ENCODE measurements at places on chromosomes 7 and 10.
A peak's percentile ranks its signal among the peaks of the same experiment; 100 is the strongest.

DNA sequence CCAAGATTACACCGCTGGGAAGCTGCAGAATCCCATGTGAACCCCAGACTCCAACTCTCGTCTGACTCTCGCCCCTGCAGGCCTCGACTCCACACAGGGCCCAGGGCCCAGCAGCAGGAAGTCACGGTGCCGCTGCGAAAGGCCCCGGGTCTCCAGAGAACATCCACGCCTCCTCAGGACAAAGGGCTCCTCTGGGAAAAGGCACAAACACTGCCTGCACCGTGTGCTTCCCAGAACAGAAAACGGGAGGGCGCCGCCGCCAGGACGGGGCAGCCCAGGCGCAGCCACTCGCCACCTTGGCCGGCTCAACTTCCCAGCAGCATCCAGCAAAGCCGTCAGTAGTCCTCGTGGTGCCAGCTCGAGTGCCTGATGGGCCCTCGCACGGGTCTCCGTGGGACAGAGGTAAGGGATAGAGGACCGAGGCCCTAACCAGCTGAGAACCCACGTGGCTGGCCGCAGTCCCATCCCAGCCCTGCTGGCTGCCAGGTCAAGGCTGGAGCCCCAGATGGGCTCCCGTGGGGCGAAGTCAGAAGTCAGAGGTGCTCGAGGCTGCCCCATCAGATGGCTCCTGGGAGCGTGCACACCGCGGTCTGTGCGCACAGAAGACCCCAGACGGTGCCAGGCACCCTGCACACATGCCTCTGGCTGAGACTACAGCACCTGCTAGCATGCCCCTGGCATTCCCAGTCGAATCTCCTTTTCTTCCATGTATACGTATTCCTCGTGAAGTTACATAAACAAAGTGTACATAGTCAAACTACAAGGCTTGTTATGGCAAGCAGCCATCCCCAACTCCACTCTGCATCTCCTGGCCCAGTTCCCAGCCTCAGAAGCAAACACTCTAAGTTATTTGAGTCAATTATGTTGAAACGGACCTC, 60.2 kb downstream of the MAD1L1 start:
- H3K4me1 ChIP-seq = no peaks in the 10 kb centered on the region
- H3K27ac ChIP-seq = no peak overlapping the region
- no peak overlapping the region for H3K4me3 ChIP-seq
- no peaks in the 10 kb centered on the region for H3K27me3 ChIP-seq

DNA sequence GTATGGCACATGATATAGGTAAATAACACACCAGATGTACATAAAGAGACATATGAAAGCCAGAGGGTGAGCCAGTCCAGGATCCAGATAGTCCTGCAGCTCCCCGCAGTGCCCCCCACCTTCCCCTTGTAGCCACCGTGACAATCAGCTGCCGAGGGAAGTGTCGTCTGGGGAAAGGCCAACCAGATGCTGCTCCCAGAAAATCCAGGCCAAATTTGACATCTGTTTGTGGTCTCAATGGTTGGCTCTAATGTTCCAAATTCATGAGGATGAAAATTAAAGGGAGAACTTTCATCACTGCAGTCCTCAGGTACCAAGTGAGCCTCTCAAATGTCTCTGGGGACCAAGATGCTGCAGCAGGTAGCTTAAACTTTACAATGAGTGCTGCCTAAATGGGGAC, 210.3 kb downstream of the PTEN start:
- H3K4me1 ChIP-seq = peaks cover 10% of the 10 kb centered on the region
- H3K4me3 ChIP-seq = no peak overlapping the region
- H3K36me3 ChIP-seq = no peaks in the 10 kb centered on the region
- DNase-seq = no peak
- H3K27ac ChIP-seq = no peak overlapping the region

DNA sequence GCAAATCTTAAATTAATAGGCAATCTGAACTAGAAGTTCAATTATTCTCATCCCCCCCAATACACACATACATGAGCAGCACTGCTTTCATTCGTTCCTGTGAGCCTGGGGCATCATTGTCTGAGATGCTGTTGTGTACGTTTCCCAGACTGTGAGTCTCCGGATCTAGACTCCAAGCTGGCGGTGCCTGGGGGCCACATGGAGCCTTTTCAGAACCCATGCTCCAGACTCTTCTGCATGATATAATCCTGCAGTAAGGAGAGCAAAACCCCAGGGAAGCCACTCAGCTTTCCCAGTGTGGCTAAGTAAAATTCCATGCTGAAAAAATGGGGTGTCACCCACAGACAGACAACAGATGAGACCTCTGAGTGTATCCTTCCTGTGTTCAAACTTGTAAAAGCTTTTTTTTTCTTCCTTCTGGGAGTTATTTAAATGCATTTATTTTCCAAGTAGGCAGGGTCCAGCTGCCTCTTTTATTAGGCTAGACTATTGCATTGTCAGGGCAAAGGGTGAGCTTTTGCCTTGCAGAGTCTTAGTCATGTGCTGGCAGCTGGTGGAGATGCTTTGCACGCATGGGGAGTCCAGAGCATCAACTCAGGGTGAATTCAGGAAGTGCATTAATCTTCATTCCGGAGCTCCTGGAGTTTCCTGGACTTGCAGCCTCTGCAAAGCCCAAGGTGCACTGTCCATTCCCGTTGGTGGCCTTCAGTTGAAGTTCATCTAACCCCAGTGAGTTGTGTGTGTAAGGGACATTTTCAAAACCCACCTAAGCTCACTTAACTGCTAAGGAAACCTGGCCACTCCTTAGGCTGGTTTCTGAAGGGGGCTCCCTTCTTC, 185.7 kb upstream of the ADO start:
- no peak for DNase-seq
- H3K27ac ChIP-seq = no peak overlapping the region
- H3K36me3 ChIP-seq = no peaks in the 10 kb centered on the region
- no peak overlapping the region for H3K4me3 ChIP-seq
- H3K4me1 ChIP-seq = peaks cover 4% of the 10 kb centered on the region
- no peaks in the 10 kb centered on the region for H3K27me3 ChIP-seq

DNA sequence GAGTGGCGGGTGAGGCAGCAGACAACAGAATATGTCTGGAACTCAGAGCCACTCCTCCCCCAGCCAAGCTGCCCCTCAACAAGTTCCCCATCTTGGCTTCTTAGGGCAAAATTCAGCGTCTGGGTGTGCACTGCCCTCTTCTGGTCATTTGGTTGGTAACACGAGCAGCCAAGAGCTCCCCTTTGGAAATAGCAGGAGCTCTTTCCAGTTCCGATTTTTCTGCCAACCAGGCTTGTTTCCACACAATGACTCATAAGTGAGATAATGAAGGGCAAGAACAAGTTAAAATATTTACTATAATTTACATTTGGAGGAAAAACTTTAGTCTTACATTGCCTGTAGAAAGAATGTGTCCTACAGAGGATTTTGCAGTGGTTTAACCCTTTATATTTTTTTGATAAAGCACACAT, 70.5 kb downstream of the ADCYAP1R1 start:
- no peaks in the 10 kb centered on the region for H3K36me3 ChIP-seq
- no peaks in the 10 kb centered on the region for H3K4me1 ChIP-seq
- no peaks in the 10 kb centered on the region for H3K27me3 ChIP-seq

- H3K36me3 ChIP-seq = no peaks in the 10 kb centered on the region
- no peak overlapping the region for H3K4me3 ChIP-seq
- H3K27ac ChIP-seq = no peak overlapping the region
- H3K27me3 ChIP-seq = no peaks in the 10 kb centered on the region
- DNase-seq = no peak
- no peaks in the 10 kb centered on the region for H3K4me1 ChIP-seq
Measured at GRCh38 chr10:111281516-111281915, 204.7 kb downstream of the ADRA2A start.

DNA sequence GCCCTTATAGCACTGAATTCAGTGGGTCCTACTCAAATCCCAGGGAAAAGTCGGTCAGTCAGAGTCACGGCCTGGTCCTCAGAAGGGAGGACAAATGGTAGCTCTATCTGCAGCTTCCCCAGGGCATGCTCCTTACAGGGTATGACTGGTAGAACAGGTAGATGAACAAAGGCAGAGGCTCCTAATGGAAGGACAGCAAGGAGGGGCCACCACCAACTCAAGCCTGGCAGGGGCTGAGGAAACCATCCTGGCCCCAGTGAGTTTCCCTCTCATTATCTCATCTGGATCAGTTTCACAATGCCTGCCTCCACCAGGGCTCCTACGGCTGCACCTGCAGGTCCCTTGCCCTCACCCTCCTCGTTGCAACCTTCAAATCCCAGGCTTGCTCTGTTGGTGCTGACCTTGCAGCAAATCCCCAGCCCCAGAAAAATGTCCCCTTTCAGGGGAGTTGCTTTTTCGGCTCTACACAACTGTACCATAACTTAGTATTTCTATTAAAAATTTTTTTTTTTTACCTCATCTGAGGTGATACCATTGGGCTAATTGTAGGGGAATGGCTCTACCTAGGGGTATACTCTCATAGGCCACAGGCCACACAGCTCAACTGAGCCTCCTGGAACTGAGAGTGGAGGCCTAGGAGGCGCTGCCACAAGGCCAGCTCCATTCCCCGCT, 2.4 kb upstream of the MYO1G start:
- no peak for DNase-seq
- H3K4me3 ChIP-seq = no peak overlapping the region

DNA sequence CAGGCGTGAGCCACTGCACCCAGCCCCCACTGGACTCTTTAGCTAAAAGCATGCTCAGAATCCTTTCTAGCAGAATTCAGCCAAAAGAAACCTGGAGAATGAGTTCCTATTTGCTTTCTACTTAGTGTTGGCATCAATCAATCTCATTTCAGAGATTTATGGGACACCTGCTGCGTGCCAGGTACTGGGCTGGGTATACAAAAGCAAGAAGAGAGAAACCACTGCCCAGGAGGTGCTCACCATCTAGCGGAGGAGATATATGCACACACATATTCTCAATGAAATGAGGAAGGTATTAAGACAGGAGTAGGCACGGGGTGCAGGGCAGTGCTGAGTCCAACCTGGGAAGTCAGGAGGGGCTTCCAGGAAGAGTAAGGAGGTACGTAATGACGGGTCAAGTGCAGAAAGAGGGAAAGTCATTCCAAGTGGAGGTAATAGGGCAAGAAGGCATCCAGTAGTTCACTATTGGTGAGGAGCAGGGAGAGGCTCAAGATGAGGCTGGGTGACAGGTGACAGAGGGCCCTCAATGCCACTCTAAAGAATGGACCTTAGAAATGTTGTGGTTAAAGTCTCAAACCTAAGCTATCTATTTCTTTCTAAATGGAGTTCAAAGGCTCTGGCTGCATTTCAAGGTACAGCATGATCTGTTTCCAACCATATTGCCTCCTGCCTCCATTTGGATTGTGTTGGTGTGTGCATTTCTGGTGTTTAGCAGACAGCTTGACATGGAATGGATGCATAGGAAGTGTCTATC, 22.1 kb downstream of the ABLIM1 start:
- no peak overlapping the region for H3K27ac ChIP-seq
- no peaks in the 10 kb centered on the region for H3K36me3 ChIP-seq
- peaks cover 17% of the 10 kb centered on the region for H3K4me1 ChIP-seq
- no peak for DNase-seq
- H3K27me3 ChIP-seq = peaks cover 22% of the 10 kb centered on the region
- H3K4me3 ChIP-seq = no peak overlapping the region

GRCh38 chr10:33133557-33133956, 175.5 kb upstream of the ITGB1 start:
- peak overlapping the region; percentile 24 for H3K27ac ChIP-seq
- no peaks in the 10 kb centered on the region for H3K27me3 ChIP-seq
- H3K36me3 ChIP-seq = no peaks in the 10 kb centered on the region
- H3K4me3 ChIP-seq = no peak overlapping the region
- peaks cover 81% of the 10 kb centered on the region for H3K4me1 ChIP-seq

- H3K27ac ChIP-seq = no peak overlapping the region
- DNase-seq = no peak
- H3K4me1 ChIP-seq = no peaks in the 10 kb centered on the region
- no peaks in the 10 kb centered on the region for H3K36me3 ChIP-seq
- H3K27me3 ChIP-seq = no peaks in the 10 kb centered on the region
- no peak overlapping the region for H3K4me3 ChIP-seq
Measured at GRCh38 chr10:98481404-98481945, 34.7 kb upstream of the HPS1 start.

- no peak overlapping the region for H3K4me3 ChIP-seq
- H3K27me3 ChIP-seq = no peaks in the 10 kb centered on the region
- peaks cover 40% of the 10 kb centered on the region for H3K36me3 ChIP-seq
- H3K27ac ChIP-seq = no peak overlapping the region
Measured at GRCh38 chr7:856444-857095, 19.8 kb upstream of the GET4 start.

DNA sequence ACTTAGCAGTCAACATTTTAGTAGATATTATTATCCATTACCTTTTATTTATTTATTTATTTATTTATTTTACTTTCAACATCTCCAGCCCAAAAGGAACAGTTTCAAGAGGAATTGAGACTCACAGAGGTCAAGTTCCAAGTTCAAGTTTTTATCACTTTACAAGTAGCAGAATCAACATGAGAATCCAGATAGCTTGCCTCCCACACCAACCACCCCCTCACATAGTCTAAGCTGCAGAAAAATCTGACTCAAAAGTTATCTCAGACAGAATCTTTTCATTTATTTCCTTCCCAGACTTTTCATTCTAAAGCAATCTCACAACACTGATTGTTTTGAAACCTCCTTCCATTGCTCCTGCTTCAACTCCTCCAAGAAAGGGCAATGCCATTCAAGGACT, 129.6 kb downstream of the GRM3 start:
- no peak overlapping the region for H3K27ac ChIP-seq
- no peak for DNase-seq
- H3K4me1 ChIP-seq = no peaks in the 10 kb centered on the region
- no peaks in the 10 kb centered on the region for H3K36me3 ChIP-seq
- no peaks in the 10 kb centered on the region for H3K27me3 ChIP-seq
- no peak overlapping the region for H3K4me3 ChIP-seq

DNA sequence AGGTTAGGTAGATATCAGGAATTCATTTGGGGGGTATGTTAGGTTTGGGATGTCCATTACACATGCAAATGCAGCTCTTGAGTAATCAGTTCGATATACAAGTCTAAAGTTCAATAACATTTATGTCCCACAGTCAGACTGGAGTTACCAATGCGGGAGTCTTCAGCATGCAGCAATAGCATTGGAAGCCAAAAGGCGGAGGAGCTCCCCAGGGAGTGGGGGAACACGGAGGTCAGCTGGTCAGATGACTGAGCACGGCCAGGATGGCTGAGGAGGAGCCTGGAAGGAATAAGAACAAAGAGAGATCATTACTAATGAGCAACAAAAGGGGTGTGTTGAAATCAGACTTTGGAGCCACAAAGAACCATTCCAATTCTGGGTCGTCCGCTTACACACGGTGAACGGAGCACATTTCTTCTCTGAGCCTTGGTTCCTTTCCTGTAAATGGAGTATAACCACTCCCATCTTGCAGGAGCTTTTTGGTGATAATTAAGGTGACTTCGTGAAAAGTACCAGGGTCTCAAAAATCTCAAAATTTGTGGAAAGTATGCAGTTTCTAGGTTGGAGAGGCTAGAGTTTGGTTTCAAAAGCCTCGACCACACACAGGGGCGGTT, 478 bp upstream of the ZNF22 start:
- peaks cover 9% of the 10 kb centered on the region for H3K36me3 ChIP-seq
- H3K27me3 ChIP-seq = no peaks in the 10 kb centered on the region
- peak overlapping the region; percentile 77 for H3K27ac ChIP-seq
- peak overlapping the region; percentile 51 for H3K4me3 ChIP-seq
- DNase-seq = no peak

Data from CD8-positive, alpha-beta memory T cell (primary cell).